ENCODE measurements at places on chromosomes 2 and 18.

DNA sequence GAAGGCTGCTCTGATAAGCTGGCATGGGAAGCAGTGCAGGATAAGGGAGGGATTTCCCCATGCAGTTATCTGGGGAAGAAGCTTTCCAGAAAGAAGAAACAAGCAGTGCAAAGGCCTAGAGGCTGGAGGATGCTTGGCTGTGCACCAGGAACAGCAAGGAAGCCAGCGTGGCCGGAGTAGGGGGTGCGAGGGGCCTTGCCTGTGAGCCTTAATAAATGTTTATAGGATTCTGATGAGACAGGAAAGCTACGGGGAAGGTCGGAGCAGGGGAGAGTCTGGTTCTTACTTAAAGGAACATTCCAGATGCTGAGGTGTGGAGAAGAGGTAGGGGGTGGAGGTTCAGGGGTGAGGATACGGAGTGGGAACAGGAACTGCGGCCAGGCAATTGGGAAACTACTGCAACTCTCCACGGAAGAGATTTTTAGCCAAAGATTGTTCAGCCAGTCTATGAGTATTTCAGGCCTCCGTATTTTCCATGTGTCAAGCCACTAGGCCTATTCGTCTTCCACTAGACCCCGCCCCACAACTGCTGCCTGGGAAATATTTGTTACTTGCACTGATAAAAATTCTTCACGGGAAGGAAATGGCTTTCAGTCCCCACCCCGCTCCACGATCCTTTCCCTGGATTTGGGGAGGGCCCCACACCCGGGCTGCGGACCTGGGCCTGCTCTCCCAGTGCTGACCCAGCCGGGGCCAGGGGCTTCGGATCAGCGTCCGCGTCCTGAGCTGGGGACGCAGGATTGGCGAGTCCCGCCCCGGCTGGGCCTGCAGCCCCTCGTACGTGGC is 516 bp downstream of the EIF2AK2 start:
- DNase-seq = no peak

DNA sequence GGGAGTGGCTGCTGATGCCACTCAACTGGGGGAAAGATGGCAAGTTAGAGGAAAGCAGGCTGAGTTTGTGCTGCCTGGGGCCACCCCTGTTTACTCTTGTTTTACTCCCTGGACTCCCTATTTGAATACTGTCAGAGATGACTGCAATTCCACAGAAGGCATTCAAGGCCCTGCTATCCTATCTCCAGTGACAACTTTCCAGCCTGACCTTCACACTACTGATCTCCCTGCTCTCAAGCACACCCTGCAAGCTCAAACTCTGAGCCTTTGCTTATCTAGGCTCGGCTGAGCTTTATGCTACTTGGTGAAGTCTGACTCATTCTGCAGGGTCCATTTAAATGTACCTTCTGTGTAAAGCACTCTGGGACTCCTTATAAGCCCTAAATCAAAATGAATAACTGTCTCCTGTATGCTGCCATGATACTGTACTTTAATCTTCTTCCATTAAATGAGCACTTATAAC is 39.3 kb upstream of the DSG1 start:
- DNase-seq = no peak

DNA sequence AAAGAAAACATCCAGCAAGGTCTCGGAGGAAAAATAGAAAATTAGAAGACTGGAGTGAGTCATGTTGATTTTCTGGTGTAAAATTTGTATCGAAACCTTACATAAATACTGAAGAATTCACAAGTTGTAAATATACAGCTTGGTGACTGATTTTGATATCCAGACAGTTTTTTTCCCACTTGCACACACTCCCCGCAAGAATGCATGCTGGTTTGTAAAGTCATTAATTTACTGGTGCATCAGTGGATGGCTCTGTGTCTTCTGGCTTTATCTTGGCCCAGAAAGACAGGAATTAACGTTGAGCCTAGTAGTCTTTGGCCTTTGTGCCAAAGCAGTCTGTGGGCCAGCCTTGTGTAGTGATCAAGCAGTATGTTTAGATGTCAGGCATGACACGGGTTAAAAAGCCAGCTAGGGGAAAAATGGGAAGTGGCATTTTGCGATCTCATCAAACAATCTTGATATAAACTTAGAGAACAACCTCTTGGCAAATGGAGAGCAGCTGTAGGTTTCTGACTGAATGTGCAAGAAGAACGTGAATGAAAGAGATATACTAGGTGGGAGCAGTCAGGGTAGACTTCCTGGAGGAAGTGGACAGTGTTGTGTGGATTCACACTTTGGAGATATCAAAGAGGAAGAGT is 22.7 kb upstream of the CASP8 start:
- no peak for DNase-seq

DNA sequence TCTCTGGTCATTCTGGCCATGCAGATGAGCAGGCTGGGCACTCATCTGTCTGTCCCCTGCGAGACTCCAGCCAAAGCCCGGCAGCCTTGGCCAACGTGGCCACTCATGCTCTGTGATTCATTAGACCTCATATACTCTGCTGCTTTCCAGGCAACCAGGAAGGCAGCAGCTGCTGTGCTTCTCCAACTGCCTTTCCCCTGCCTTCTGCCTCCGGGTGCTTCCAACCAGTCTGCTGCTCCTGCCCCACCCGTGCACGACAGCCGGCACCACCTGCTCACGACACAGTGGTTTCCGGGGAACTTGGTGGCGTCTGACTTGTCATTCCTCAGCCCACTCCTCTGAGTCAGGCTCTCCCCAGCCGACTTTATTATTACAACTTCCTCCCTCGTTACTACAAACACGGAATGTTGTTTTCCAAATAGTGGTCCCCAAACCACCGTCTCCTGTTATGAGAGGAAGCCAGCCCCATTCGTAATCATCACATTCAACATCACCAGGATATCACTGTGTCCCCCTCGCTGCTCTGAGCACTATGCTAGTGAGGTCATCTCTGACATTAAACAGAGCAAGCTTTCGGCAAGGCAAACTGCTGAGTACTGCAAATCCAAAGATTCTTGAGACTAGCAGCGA is 392.4 kb downstream of the ALK start:
- no peak for DNase-seq

- no peak for DNase-seq
Measured at GRCh38 chr2:197904446-197904845, 100.1 kb downstream of the PLCL1 start.

DNA sequence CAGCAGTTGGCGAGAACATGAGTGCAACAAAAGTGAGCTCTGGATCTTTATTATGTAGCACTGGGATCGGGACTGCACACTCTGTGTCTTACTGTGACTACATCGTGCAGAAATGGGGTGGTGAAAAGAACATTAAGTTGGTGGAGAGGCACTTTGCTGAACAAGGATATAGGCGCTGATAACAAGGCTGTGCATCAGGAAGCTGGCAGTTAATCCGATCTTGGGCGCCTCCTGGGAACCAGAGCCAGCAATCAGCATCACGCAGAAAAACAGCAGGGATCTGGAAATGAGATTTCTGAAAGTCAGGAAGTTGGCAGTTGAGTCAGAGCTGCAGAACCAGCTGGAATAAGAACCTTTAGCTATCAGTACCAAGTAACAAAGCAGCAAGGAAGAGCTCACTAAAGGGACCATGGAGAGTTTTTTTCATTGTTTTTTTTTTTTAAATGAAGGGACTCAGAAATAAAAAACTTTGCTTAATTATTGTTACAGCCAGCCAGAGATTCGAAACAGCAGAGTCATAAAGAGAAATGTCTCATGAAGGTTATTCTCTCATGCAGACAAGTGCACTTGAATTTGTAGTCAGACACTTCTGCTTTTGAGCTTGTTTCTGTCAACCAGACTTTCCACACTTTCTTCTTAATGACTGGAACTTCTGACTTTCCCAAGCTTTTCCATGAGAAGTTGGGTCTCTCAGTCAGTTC is 22.8 kb upstream of the MYO3B start:
- no peak for DNase-seq

Measured in neuronal stem cell (in vitro differentiated cells).